ENCODE measurements at places on chromosomes 6 and 20.

DNA sequence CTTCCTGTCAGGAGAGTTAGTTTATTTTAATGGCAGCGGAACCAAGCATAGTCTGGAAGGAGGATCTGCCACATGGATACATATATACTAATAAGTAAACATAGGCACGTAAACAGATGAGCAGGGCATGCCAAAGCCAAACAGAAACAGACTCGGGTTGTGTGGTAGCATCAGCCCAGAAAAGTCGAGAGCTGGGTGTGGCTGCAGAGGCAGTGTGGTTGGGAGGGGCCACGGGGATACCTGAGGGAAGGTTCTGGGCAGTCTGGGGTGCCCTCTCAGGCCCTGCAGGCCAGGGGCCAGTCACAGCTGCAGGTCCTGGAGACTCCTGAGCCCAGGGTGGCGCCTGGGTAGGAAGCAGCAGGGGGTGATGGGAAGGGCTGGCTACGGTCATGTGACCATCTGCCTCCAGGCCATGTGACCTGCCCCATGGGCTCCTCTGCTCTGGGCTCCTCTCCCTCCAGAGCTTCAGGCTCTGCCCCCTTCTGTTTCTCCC, 42.8 kb upstream of the MRPS10 start:
- no peak for DNase-seq

GRCh38 chr6:77650098-77650663, 2.7 kb upstream of the MEI4 start:
- peak; percentile 5 for DNase-seq

GRCh38 chr6:139262519-139263300, 29.1 kb downstream of the TXLNB start:
- DNase-seq, result no peak

DNA sequence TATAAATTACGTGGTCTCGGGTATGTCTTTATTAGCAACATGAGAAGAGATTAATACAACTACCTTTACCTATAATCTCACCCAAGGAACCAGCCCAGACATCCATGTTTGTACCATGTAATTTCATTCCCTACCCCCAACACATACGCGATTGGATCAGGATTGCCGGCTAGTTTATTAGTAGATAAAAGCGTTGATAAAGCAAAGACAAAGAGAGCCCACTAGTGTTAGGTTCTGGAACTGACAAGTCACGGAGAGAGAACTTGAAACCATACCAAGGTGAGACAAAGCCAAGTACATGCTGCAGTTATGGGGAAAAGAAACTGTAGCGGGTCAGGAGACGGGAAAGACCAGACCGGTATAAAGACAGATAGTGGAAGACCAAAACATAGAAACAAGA, 37.4 kb upstream of the FAM135A start:
- DNase-seq, result no peak

- DNase-seq, result no peak
These were observed 45.9 kb upstream of the PXDC1 start for GRCh38 chr6:3797231-3798054.

- no peak for DNase-seq
These were observed 50.8 kb downstream of the CNR1 start for GRCh38 chr6:88115307-88115706.

DNA sequence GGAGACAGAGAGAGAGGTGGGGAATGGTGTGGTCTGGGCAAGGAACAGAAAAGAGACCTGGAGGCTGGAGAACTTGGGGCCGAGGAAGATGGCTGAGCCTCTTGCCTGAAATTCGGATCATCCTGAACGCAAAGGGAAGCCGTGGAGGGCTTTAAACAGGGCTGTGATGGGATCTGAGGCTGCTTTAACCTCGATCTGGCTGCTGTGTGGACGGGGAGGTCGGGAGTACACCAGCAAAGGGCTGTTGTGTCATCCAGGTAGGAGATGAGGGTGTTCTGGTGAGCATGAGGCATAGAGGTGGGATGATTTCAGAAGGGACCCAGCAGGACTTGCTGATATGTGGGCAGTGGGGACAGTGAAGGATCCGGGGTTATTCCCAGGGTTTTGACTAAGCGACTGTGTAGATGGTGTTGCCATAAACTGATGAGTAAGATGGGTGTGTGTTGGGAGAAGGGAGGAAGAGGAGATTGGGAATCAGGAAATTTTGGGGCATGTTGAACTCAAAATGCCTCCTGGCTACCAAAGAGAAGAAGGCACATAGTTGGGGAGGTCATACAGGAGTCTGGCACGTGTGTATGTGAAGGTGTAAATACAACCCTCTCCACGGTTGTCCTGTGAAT, 158.5 kb downstream of the NFATC2 start:
- no peak for DNase-seq

GRCh38 chr6:155406801-155407200, 48.8 kb downstream of the NOX3 start:
- DNase-seq, result no peak

- no peak for DNase-seq
These were observed 254.7 kb downstream of the TSHZ2 start for GRCh38 chr20:53226826-53227225.

All from HL-60 (cell line).